IPS DF 19.7 (cell line): ENCODE measurements at places on chromosomes 6 and 20.

- DNase-seq = peak; percentile 54
Observed at GRCh38 chr6:109705258-109705657, 14.2 kb downstream of the FIG4 start.

- no peak for DNase-seq
Observed at GRCh38 chr20:36506253-36506652, 35.1 kb upstream of the MYL9 start.

DNA sequence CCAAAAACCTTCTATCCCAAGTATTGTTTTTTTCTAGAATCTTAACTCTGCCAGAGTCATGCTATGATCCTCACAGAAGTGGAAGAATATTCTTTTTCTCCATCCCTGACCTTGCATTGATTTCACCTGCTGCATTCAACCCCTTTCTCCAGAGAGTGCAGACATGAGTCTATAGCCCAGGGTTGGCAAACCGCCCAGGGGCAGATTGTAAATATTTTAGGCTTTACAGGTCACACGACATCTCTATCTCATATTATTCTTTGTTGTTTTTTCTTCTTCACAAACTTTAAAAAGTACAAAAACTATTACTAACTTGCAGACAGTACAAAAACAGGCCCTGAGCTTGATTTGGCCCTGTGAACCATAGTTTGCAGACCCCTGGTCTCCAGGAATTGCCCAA, 112.1 kb upstream of the ASF1A start:
- DNase-seq = no peak

- DNase-seq = no peak
Observed at GRCh38 chr6:44219815-44220784, 3.3 kb upstream of the SLC29A1 start.

DNA sequence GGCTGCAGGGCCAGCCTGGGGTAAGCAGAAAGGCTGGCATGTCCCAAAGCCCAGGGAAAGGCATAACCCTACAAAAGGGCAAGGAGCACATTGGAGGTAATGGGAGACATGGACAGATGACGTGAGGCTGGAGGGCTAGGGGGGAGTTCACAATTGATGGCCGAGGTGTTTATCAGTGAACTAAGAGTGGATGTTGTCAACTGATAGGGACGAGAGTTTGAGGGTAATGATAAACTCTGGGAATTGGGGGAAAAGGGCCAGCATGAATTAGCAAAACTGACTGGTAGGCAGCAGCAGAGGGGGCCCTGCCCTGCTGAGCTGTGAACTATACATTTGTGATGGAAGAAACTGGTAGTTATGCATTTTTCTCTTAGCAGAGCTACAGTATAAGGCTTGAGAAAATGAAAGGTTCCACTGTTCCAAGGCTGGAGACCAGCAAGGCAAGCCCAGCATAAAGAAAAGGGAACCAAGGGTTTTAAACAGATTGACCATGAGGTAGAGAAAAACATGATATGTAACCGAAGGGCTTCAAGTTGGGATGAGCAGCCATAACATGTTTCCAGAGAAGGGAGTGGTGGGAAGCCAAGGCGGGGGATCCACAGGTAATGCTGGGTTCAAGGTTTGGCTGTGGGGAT, 98.1 kb upstream of the MLN start:
- no peak for DNase-seq
